Activated CD8-positive, alpha-beta memory T cell treated with anti-CD3 and anti-CD28 coated beads for 48 hours (primary cell): ENCODE measurements at places on chromosomes 1 and 21.

- DNase-seq = no peak
These were observed 59.1 kb downstream of the FAAP20 start for GRCh38 chr1:2135441-2135841.

- no peak for DNase-seq
These were observed 17.7 kb upstream of the A3GALT2 start for GRCh38 chr1:33338440-33339211.

GRCh38 chr1:204093421-204093717, 20.5 kb downstream of the SOX13 start:
- DNase-seq = no peak

DNA sequence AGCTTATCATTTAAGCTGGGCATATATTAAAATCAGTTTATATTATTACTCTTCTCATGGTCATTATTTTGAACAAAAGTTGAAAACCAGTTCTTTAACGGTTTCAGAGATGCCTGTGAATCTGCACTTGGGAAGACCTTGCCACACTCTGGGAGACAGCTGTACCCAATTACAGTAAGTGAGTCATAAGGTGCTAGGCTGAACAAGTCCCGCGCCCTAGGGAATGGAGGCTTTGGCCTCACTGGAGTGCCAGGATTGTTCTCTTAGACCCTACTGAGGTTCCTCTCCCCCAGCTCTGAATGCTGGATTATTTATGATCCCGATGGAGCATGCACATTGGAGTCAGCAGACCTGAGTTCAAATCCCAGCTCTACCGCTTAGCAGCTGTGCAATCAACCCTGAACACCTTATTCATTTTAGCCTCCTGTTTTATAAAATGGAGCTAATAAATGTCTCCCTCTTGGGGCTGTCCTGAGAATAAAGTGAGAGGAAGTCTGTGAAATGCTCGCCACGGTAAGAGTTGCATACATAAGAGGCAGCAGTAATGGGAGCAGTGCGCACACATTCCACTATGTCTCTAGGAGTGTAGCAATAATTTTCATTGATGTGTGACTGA, 266.2 kb downstream of the FOXD2 start:
- DNase-seq = no peak

DNA sequence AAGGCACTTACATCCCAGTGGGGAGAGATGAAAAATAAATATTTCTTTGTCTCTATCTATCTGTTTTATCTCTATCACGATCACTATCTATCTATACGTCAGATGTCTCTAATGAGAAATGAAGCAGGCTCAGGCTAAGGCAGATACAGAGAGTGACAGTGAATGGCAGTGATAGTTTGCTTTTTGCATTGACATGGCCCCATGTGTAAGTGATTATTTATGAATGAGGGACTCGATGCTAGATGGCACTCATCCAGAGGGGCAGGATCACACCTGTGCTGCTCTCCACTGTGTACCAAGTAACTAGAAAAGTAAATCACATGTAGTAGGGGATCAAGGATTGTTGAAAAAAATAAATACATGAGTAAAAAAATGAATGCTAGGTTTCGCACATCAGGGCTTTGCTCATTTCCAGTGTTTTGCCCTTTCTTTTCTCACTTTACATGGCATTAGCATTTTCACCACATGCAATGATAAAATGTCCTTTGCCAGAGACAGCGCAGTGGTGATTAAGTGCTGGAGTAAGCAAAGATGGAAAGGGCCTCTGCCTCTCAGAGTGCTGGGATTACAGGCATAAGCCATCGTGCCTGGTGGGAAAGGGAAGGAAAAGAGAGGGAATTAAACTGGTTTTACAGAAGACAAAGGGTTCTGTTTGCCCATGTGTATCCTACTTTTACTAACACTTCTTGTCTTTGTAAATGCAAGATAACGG, 16.5 kb downstream of the TBX19 start:
- no peak for DNase-seq

GRCh38 chr1:157085421-157085820, 14.2 kb downstream of the ETV3L start:
- no peak for DNase-seq

DNA sequence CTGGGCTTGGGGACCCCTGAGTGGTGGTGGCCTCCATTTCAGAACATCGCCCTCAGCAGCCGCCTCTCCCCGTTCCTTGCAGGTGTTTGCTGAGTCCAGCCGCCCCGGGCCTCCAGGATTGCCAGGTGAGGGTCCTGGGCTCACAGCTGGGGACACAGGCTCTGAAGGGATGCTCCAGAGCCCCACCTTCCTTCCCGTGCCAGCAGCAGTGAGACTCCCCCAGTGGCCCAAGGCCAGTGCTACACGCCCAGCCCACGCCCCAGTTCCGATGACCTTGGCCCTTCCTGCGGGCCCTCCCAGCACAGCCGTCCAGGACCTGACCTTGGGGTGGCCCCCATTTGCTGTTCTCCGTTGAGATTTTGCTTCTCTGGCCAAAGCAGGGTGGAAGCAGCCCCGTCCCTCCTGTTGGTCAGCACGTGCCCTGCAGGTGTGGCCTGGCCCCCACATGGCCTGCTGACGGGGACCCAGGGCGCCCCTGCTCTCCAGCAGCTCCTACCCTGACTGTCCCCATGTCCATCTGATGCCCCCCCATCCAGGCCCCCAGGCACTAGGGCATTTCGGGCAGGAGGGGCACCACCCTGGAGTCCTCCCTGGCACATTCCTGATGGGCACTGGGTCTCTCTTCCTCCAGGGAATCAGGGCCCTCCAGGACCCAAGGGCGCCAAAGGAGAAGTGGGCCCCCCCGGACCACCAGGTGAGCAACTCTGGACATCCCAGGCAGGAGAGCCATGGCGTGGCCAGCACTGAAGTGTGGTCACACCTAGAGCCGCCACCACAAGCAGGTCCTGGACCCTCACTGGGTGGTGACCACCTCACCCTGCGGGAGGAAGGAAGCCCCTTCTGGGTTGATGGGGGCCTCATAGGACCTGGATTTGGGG, 45.0 kb downstream of the SLC19A1 start:
- no peak for DNase-seq

DNA sequence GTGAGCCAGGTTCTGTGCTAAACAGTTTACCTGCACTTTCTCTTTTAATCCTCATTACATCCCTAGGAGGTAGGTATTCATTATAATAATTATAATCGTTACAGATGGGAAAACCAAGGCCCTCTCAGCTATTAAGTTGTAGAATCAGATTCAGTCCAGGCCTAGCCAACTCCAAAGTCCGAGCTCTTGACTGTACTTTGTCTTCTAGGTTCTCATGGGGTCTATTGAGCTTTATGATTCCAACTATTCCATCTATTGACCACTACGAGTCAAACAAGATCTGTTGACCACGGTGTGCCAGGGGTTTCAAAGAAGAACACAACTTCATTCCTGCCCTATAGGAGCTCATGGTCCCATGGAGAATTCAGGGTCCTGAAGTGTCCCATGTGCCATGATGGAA, 2.0 kb downstream of the IFNLR1 start:
- DNase-seq = no peak

DNA sequence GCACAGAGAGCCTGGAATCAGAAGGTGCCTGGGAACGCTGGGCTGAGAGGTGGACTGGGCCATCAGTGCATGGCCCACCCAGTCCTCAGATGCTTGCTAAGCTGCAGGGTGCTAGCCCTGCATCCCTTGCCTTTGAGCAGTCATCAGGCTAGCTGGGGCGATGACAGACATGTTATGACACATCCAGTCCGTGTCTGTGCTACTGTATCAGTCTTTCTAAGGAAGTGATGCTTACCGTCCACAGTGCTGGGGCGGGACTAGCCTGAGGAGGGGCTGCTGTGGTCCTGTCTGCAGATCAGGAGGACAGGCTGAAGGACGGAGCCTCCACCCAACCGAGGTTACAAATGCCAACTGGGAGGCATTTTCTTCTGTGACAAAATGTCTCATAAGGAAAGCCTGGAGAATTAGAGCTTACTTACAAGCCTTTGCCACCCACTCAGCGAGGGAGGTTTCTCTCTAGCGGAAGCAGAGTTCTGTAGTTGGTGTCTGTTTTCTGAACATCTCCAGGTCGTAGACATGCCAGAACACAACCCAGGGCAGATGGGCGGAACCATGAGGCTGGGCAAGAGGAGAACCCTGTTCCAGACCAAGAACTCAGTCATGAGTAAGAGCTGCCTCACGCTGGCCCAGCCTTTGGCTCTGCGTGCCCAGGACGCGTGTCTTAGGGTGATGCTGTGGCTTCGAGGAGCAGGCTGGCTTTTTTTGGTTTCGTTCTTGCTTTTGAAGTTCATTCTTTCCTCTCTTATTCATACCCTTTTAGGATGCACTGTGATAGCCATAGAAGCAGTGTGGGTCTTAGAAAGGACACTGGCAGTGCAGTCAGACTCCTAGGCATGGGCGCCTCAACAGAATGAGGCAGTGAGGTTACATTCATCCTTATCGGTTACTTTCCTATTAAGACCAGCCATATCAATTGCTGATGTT, 14.3 kb downstream of the SLFNL1 start:
- no peak for DNase-seq

GRCh38 chr1:29457496-29458368, 221.4 kb downstream of the PTPRU start:
- no peak for DNase-seq

GRCh38 chr1:22582661-22583635, 19.7 kb downstream of the EPHA8 start:
- DNase-seq = no peak

DNA sequence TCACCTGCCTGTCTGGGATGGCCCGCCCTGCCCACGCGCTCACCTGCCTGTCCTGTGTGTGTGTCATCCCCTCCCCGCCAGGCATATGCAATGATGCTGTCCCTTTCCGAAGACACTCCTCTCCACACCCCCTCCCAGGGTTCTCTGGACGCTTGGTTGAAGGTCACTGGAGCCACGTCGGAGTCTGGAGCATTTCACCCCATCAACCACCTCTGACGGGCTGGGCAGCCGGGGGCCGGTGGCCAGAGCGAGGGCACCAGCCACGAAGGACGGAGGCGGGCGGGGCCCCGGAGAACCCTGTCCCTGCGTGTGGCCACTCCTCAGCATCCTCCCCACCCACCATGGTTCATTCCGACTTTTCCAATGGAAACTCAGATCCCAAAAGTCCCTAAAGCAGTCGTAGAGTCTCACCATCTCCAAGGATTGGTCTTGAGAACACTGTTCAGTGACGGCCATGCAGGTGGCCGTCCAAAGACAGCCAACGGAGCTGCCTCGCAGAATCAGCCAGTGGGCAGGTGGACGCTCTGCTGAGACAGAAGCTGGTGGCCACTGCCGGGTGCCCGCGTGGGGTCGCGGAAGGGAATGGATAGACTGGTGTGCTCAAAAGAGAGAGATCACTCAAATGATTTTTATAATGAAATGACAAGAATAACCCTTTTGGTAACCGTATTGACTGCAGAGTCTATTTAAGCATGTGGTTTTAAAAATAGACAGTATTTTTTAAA, 20.7 kb upstream of the ARHGEF16 start:
- DNase-seq = no peak

- no peak for DNase-seq
These were observed 19.9 kb upstream of the CLDN14 start for GRCh38 chr21:36499578-36500471.

- no peak for DNase-seq
These were observed 162.4 kb upstream of the POU3F1 start for GRCh38 chr1:38208716-38209632.

DNA sequence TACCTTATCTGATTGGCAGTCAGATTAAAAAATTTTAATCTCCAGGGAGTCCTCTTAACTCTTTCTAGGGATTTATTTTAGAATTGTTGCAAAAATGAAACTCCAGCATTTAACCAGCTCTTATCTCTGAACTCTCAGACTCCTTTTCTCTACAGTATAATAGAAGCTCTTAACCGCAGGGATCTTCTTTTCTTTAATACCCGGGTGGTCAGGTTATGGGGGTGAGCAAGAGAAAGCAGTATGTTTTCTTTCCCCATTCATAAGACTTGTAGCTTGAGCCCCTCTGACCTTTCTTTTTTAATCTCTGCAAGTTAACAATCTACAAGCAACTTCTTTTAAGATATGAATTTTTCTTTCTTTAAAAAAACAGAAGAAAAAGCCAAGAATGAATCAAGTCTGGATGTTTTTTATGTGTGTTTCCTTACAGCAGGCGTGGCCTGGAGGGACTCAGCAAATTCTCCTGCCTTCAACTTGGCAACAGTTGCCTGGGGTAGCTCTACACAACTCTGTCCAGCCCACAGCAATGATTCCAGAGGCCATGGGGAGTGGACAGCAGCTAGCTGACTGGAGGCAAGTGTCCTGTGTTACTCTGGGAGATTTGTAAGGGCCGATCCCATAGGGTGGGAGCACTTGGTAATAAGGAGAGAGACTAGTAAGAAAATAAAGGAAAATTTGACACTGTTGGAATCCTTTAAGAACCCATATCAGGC, 13.4 kb upstream of the OLFML3 start:
- no peak for DNase-seq

DNA sequence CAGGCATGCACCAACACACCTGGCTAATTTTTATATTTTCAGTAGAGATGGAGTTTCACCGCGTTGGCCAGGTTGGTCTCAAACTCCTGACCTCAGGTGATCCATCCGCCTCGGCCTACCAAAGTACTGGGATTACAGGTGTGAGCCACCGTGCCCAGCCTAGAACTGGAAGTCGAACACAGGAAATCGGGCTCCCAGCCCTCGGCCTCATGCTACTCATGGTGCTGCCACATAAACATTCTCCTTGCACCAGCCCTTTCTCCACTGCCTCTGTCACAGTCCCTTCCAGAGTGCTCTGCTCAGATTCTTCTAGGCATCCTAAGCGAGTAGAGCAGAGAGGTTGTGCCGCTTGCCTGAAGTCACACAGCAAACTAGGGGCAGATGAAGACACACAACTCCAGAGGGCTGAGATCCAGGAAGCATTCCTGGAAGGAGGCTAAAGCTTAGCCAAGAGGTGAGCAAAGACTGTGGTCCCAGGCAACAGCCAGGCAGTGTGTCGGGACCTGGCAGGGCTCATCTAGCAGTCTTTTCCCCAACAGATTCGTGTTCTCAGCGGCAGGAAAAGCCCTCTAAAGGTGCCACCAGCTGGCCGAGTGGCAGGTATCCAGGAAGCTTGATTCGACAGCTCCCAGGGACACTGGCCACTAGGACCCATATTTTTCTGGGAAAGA, 29.6 kb upstream of the NPPB start:
- no peak for DNase-seq

DNA sequence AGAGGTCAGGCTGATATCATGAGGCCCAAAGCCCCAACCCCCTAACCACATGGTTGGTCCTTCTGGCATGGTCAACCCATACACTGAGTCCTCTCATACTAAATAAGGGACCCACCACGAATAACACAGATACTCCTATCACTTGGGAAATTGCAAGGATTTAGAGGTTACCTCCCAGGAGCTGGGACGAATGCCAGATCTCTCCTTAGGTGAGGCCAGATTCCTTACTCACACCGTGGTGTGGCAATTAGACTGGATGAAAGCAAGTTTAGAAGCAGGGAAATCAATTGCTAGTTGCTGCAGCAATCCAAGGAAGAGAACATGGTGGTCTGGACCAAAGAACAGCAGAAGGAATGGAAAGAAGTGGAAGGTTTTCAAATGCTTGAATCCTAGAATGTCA, 60.1 kb downstream of the IER5 start:
- no peak for DNase-seq

DNA sequence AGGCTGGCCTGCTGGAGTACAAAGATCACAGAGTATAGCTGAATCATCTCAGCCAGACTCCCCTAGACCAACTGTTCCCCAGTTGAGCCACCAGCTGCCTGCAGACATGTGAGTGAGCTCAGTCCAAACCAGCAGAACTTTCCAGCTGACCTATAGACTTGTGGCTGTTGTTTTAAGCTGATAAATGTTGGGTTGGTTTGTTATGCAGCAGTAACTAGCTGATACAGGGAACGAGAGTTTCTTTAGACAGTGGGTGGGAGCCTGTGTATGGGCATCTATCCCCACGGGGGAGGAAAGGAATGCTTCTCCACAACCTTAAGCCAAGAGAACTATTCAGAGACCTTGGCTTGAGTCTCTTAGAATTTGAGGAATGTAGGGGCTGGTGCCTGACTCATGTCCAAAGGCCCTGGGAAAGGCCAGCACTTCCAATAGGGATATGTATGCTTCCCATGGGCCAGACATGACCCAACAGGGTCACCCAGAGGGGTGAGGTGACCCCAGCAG, 30.1 kb downstream of the SLC1A7 start:
- no peak for DNase-seq
